ENCODE measurements at places on chromosomes 2 and 18.

DNA sequence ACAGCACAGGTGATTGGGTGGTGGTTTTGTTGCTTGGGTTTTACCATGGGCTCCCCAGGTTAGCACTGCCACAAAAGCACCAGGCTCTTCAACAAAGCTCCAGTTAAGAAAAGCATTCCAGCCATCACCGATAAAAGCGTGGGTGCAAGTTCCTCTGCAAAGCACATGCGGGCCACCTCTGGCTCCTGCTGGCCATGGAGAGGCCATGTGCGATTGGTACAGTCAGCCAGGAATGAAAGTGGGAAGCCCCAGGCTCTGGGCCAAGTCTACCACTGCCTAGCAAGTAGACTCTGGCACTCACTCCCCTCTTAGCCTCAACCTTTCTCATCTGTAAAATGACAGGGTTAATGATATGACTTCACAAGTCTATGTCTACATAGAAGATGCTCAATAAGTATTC lies 36.0 kb downstream of the BCL11A start:
- DNase-seq, result no peak

DNA sequence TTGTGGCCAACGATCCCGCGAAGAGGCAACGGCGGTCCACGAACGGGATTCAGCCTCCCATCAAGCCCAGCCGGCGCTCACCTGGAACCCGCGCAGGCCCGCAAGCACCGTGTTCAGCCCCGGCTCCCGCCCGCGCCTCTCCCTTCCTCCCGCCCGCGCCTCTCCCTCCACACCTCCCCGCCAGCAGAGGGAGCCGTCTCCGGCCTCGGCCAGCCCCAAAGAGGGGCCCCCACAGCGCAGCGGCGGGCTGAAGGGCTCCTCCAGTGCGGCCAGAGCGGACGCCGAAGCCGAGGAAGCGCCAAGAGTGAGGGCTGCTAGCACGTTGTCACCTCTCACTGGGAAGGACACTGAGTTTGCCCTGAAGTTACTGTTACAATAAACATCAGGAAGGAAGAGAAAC lies 55.3 kb upstream of the LAPTM4A start:
- peak; percentile 81 for DNase-seq

DNA sequence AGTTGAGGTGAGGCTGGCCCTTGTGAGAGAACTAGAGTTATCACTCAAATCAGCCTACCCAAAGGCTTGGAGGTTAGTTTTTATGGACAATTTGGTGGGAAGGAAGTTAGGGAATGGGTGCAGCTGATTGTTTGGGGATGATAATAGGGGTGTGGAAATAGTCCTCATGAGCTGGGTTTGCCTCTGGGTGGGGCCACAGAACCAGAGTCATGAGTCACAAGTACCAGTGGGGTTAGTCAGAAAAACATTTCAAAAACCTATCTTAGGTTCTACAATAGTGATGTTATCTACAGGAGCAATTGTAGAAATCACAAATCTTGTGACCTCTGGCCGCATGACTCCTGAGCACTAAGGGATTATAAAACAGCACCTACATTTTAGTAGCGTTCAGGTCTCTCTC lies 630.1 kb upstream of the PIK3C3 start:
- DNase-seq, result no peak

DNA sequence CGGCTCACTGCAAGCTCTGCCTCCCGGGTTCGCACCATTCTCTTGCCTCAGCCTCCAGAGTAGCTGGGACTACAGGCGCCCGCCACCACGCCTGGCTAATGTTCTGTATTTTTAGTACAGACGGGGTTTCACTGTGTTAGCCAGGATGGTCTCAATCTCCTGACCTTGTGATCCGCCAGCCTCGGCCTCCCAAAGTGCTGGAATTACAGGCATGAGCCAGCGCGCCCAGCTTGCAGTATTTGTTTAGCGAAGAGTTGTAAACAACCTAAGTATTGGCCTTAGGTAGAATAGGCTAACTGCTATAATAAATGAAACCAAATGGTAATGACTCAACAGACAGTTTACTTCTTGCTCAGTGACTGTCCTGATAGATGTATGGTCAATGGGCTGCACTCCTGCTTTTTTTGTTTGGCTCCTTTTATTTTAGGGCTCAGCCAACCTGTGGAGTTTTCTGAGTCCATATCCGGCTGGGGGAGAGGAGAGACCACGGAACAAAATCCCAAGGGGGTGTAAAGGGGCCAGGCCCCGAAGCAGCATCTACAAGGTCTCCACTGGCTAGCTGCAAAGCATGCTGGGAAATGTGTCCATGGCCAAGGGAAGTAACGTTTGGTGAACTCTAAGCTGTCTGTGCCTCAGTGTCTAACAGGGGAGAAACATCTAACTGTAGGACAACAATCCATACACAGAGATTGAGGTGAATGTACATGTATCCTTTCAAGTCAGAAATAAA lies 841.0 kb upstream of the ID2 start:
- DNase-seq, result no peak

- no peak for DNase-seq
Observed at GRCh38 chr2:104404526-104404925, 449.4 kb upstream of the POU3F3 start.

- no peak for DNase-seq
Observed at GRCh38 chr2:170587117-170587516, 128.0 kb upstream of the SP5 start.

DNA sequence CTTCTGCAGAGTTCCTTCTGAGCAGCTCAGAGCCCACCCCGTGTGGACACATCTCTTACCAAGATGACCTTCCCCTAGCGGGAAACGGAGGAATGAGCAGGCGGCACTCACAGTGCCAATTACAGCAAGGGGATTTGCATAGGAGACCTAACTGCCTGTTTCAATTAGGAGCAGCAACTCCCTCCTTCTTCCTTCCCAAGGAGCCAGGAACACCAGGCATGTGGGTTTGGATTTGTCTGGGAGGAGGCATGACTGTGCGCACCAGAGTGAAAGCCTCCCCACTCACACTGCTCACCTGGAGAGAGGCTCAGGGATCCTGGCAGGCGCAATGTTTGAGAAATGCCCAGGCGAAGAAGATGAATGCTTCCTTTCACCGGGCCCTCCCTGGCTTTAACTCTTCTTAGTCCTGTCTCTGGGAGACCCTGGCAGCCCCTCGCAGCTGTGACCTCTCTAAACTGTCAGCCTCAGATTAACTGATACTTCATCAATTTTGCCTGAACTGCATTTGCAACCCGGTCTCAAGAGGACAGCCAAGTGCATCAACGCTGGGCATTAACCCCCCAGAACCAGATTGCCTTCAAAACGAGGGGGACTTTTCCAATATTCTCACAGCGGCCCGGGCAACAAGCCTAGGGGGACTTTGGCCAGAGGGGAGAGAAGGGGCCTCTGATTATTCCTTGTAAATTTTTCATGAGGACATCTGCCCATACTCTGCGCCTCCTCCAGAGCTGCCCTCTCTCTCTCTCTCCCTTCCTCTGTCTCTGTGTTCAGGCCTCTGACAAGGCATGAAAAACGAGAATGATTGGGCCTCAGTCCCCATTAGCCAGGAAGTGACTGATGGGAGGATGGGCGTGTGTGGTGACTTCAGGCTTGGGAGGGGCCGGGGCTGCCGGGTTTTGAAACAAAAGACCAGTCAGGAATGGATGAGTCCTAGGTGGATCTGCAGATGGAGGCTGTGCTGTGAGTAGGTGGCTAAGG lies 93.8 kb downstream of the CMPK2 start:
- peak; percentile 67 for DNase-seq

- DNase-seq, result no peak
Observed at GRCh38 chr18:50947899-50948298, 19.9 kb upstream of the ELAC1 start.

- no peak for DNase-seq
Observed at GRCh38 chr18:59721931-59722330, 24.7 kb upstream of the CCBE1 start.

DNA sequence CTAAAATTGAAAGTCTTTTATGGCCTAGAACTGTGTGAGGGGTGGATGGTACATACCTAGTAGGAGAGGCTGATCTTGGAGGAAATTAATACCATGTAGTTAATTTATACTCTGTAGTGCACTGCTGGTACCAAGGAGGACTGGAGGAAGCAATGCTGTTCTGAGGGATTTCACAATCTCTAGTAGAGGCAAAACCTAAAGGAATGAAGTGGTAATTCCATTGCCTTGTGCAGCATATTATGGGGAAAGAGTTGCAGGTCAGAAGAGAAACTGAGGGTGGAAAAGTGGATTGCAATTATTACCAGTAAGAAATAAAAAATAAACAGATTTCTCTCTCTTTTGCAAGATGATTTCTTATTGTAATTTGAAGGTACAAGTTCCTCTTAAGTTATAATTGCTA lies 2.2 kb downstream of the ABI2 start:
- DNase-seq, result peak; percentile 12

GRCh38 chr2:145023334-145023934 lies 503.5 kb upstream of the ZEB2 start:
- DNase-seq, result no peak

GRCh38 chr2:33419581-33420200 lies 56.8 kb upstream of the RASGRP3 start:
- peak; percentile 10 for DNase-seq

Measured in NCI-H69 (cell line).